Muscle of leg (tissue), 16 donors: ENCODE measurements at places on chromosomes 13 and 19. TPM values are rescaled to one million over a fixed set of nuclear protein-coding genes. Genes with fewer than 3 reads are reported as not detected.

Gene YJEFN3
- polyA plus RNA-seq: 9.1 TPM

Gene METTL21C
- 19.1 TPM for polyA plus RNA-seq

Gene PGLYRP1
- polyA plus RNA-seq: 0.60 TPM

Gene STOML3
- 0.19 TPM for polyA plus RNA-seq

Gene LGI4
- polyA plus RNA-seq: 11.3 TPM

Gene MAG
- polyA plus RNA-seq: 0.16 TPM

Gene POU4F1
- 8.5 TPM for polyA plus RNA-seq

Gene CEACAM16
- polyA plus RNA-seq: 0.78 TPM

Gene S1PR5
- 1.1 TPM for polyA plus RNA-seq

Gene MYBPC2
- polyA plus RNA-seq: 15.6 TPM

Gene KIR3DL2
- polyA plus RNA-seq: not detected

Gene HS6ST3
- polyA plus RNA-seq: 0.13 TPM

Gene DHPS
- 70.7 TPM for polyA plus RNA-seq

Gene CD70
- 1.4 TPM for polyA plus RNA-seq

Gene ENOX1
- polyA plus RNA-seq: 14.8 TPM

Gene MYPOP
- polyA plus RNA-seq: 3.4 TPM

Gene FCHO1
- 0.38 TPM for polyA plus RNA-seq

Gene COLGALT1
- polyA plus RNA-seq: 79.0 TPM

Gene VPS36
- 45.8 TPM for polyA plus RNA-seq

Gene TMEM38A
- polyA plus RNA-seq: 175 TPM

Gene GPR183
- 2.1 TPM for polyA plus RNA-seq

Gene MAN2B1
- polyA plus RNA-seq: 26.7 TPM

Gene MEDAG
- 9.3 TPM for polyA plus RNA-seq

Gene FAM216B
- polyA plus RNA-seq: not detected

Gene COX6B1
- polyA plus RNA-seq: 263 TPM

Gene ACP5
- polyA plus RNA-seq: 4.9 TPM

Gene MIA
- polyA plus RNA-seq: not detected

Gene AP1M2
- polyA plus RNA-seq: not detected

Gene KLK8
- polyA plus RNA-seq: not detected

Gene PRSS57
- 0.31 TPM for polyA plus RNA-seq

Gene NLRP9
- not detected for polyA plus RNA-seq

Gene C1QTNF9B
- polyA plus RNA-seq: 2.6 TPM

Gene FGF14
- polyA plus RNA-seq: 0.19 TPM

Gene SAMD1
- polyA plus RNA-seq: 38.3 TPM

Gene NLRP7
- polyA plus RNA-seq: 0.09 TPM

Gene CEBPA
- polyA plus RNA-seq: 5.4 TPM

Gene THAP8
- polyA plus RNA-seq: 7.9 TPM
